ENCODE measurements at places on chromosomes 16 and 17.

GRCh38 chr17:22600644-22601298, 908.4 kb downstream of the KCNJ18 start:
- DNase-seq, result no peak

DNA sequence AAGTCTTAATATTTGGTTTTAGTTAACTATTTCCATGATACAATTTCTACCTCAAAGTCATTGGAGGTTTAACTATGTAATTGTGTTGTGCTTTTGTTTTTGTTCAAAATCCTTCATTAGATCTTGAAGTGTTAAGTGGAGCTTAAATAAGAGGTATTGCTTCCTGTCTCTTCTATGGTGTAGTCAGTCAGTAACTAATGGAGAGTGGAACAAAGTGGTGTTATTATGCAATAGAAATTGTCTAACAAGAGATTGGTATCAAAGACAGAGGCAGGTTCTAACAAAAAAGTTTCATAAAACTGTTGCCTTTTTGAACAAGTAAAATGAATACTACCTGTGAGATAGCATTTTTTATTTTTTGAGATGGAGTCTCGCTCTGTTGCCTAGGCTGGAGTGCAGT, 45.2 kb downstream of the GRB7 start:
- DNase-seq, result no peak

GRCh38 chr17:80092959-80093358, 8.4 kb upstream of the GAA start:
- no peak for DNase-seq

- DNase-seq, result no peak
These were observed 13.3 kb downstream of the AFMID start for GRCh38 chr17:78200451-78200850.

DNA sequence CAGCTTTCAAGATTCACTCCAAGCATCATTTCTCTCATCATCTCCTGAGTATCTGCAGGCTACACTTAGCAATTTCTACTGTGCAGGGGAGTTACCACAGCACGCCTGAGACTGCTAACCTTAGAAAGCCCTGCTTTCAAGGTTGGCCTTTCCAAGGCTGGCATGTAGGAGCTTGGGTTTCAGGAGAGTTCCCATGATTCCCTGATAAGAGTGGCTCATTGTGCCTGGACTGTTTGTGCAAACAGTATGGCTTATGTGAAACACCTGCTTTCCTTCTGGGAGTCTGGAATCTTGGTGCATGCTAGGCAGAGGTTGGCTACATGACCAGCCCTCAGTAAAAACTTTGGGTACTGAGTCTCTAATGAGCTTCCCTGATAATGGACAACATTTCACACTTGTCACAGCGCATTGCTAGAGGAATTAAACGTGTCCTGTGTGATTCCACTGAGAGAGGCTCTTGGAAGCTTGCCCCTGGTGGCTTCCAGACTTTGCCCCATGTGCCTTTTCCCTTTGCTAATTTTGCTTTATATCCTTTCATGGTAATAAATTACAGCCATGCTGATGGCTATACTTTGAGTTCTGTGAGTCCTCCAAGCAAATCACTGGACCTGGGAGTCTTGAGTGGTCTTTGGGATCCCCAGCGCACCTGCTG, 19.7 kb upstream of the RGS9 start:
- no peak for DNase-seq

- DNase-seq, result no peak
These were observed 20.7 kb upstream of the SP2 start for GRCh38 chr17:47875011-47875985.

DNA sequence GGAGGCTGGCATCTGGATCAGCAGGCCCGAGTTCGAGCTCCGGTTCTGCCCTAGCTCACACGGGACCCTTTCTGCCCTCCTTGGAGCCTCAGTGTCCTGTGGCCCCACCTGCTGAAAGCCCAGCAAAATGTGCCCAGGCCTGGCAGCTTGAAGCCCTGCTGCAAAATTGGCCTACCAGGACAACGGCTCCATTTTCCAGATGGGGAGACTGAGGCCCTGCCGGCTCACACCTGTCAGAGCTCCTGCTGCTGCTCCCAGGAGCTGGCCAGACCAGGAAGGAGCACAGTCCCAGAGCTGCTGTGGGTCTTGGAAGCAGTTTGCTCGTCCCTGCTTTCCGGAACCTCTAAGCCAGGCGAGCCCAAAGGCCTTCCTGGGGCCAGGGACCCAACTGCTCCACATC, 17.4 kb downstream of the ZNF469 start:
- DNase-seq, result no peak

- no peak for DNase-seq
These were observed 124.2 kb downstream of the PARN start for GRCh38 chr16:14505846-14506245.

GRCh38 chr17:40699371-40699770, 4.2 kb downstream of the KRT24 start:
- no peak for DNase-seq

DNA sequence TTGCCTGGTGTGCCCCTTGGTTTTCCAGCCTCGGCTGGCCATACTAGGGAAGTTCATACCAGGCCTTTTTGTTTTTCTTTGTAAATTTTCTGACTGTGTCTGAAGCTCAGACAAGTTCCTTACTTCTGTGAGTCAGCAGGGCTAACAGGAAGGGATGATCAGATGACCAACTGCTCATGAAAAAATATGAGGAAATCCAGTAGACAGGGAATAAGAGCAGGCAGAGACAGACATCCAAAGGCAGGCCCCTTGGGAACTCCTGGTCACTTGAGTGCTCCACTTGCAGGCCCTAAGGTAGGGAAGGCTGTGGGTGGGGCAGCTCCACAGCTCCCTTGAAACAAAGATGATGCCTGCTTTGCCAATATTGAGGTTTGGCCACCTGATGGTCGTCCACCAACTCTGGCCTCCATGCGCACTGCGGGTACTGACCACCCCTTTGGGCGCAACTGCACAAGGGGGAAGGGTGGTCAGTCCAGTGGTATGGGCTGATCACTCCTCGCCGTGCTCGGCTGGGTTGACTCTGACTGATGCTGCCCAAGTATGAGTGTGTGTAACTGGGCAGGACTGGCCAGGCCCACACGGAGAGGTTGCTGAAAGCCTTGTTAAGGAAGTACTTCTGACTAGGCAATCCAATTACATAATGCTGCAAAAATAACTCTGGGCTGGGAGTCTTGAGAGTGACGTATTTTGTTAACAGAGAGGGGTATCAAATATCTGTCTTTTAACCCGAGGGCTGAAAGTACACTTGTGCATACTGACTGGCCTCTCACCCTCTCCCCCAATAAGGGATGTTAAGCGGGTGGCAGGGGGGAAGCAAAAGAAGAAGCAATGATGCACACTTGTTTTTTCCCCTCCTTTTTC, 20.8 kb upstream of the ZFHX3 start:
- no peak for DNase-seq

GRCh38 chr17:50615828-50616227, 18.9 kb upstream of the ABCC3 start:
- no peak for DNase-seq

GRCh38 chr17:4872786-4873185, 26.6 kb upstream of the C17orf107 start:
- no peak for DNase-seq

Measured in activated CD8-positive, alpha-beta memory T cell treated with anti-CD3 and anti-CD28 coated beads for 1 hour (primary cell).